ENCODE measurements at places on chromosomes 11 and 22.

DNA sequence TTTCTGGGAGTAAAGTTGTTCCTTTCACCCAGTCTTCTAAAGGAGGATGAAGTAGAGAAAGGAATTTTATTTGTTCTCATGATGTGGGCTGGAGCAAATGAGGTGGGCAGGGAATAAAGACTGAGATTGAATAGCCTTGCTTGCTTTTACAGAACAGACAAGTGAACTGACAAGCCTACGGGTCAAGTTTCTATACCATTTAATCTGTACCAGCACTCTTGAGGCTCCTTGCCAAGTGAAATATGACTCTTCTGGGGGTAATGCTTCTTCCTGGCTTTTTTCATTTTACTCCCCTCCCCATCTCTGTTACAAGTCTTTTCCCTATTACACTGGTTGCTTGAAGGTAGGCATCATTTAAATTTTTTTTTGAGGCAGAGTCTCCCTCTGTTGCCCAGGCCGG lies 54.8 kb downstream of the CSTPP1 start:
- no peak for DNase-seq

- DNase-seq: no peak
These were observed 403.4 kb upstream of the B3GAT1 start for GRCh38 chr11:134815404-134815803.

- no peak for DNase-seq
These were observed at the start of gene RTN4RL2 for GRCh38 chr11:57460022-57460757. RTN4RL2 (plus strand) TSS chr11:57460528; CDS start chr11:57460866, 338 bp downstream.

- DNase-seq: no peak
These were observed 108.2 kb upstream of the CRYBB3 start for GRCh38 chr22:25091458-25091857.

DNA sequence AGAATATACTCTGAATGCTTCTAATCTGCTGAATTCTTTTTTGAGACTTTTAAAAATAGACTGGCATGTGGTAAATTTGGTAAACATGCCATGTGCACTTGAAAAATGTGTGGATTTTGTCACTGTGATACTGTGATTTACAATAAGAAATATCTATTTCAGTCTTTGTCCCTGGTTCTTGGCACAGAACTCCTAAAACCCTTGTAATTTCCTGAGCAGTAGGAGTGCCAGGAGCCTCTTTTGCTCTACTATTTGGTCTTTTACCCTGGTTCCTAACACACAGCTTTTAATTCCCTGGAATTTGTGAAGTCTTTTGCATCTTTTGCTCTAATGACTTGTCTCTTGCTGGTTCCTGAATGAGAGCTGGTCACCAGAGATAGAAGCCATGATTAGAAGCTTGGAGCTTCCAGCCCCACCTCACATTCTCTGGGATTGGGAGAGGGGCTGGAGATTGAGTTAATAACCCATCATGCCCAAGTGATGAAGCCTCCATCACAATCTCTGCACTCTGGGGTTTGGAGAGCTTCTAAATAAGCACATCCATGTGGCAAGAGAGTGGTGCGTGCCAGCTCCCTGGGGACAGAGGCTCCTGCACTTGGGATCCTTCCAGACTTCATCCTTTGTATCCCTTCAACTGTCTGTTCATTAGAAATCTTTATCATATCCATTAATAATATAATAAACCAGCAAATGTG lies 27.2 kb upstream of the SYT13 start:
- no peak for DNase-seq

- DNase-seq: no peak
These were observed 300.1 kb upstream of the NCAM1 start for GRCh38 chr11:112661146-112661545.

DNA sequence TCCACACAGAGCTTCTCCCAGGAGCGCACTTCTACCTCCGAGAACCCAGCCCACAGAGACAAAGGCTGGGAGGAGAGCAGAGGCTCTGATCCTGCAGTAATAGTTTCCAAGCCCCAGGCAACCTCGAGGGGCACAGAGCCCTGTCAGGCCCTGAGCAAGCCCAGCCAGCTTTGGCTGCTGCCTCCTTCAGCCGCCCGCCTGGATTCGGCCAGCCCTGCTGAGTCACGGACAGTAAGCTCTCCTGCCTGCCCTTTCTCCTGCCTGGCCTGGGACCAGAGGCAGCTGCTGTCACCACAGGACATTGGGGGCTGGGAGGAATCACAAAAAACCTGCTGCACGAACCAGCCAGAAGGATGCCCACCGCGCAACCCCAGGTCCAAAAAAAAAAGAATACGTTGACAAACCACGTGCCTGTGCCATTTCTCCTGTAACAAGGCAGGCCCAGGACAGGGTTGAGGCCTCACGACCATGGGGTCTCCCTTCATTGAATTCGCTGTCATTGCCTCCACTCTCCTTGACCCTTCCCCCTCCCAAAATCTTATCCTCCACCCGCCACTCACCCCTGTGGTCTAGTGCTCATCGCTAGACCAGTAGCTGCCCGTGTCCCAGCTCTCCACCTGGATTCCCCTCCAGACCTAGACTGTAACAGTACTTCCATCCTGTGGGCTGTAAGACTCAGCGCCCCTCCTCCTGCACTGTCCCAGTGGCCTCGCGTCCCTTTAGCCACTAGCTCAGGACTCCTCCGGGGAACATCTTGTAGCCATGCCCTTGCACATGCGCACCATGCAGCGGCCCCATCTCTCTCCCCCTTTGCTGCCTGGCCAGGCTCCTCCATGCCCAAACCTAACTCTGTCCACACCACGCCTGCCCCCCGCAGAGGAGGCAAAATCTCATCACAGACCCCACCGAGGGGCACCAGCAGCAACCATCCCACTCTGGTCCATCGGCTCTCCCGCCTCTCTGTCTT lies 7.4 kb upstream of the SLC22A12 start:
- no peak for DNase-seq

GRCh38 chr11:76805206-76805913 lies 22.2 kb downstream of the TSKU start:
- no peak for DNase-seq

GRCh38 chr11:126229858-126230540 lies 18.4 kb downstream of the FAM118B start:
- no peak for DNase-seq

DNA sequence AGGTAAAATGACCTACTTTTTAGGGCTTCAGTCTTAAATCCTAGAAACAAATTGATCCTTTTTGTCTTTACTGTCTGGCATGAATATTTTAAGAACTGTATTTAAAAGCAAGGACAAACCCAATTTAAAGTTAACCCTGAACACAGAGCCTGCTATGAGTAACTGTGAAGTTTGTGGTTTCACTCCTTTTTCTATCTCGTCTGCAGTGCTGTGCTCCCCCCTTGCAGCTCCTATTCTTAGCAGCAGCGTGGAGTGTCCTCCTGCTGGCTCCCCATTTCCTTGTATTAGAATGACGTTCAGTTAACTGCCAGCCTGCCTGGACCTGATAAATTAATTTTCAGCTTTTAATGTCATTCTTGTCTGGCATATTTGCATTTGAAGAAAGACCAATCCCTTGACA lies 40.0 kb upstream of the LRRC4C start:
- DNase-seq: no peak

DNA sequence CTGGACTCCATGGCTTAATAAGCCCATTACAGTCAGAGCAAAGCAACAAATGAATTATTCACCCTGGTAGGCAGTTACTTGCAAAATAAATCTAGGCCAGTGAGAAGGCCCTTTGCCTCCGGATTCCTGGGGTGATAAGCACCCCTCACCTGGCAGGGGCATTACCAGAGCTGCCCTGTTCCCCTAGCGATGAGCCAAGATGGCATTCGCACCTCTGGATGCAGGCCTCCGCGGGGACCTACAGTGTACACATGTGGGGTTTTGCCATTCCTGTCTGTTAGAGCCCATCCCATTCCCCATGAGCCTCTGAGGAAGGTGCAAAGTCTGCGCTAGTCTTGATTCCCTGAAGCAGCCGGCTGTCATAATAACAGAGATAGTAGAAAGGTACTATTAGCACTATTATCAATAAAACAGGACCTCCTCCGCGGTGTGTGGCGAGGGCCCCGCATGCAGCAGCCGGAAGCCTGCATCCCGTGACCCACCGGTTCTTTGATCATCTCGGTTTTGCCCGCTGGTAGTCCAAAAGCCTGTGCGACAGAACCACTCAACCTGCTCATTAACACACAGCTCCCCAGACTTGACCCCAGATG lies 344.3 kb downstream of the BRD1 start:
- DNase-seq: no peak

- no peak for DNase-seq
These were observed 1.2 kb downstream of the PRG3 start for GRCh38 chr11:57379732-57380131.

GRCh38 chr11:77183431-77183984 lies 55.5 kb downstream of the MYO7A start:
- no peak for DNase-seq

- no peak for DNase-seq
These were observed 137.0 kb downstream of the ATG16L2 start for GRCh38 chr11:72951193-72951592.

DNA sequence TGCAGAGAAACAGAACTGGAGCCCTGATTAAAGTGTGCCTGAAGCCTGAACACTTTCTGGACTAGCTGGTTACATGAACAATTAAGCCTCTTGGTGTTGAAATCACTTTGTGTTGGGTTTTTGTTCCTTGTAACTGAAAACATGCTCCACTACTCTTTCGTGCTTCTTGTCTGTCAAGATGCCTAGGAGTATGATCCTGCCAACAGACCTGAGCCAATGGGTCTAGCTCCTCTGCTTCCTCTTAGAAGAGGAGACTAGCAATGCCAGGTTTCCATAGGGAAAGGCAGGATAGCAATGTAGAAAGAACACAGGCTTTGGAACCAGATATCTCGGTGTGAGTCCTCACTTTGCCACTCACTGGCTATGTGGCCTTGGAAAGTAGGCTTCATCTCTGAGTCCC lies 40.3 kb downstream of the IRAG1 start:
- DNase-seq: no peak

DNA sequence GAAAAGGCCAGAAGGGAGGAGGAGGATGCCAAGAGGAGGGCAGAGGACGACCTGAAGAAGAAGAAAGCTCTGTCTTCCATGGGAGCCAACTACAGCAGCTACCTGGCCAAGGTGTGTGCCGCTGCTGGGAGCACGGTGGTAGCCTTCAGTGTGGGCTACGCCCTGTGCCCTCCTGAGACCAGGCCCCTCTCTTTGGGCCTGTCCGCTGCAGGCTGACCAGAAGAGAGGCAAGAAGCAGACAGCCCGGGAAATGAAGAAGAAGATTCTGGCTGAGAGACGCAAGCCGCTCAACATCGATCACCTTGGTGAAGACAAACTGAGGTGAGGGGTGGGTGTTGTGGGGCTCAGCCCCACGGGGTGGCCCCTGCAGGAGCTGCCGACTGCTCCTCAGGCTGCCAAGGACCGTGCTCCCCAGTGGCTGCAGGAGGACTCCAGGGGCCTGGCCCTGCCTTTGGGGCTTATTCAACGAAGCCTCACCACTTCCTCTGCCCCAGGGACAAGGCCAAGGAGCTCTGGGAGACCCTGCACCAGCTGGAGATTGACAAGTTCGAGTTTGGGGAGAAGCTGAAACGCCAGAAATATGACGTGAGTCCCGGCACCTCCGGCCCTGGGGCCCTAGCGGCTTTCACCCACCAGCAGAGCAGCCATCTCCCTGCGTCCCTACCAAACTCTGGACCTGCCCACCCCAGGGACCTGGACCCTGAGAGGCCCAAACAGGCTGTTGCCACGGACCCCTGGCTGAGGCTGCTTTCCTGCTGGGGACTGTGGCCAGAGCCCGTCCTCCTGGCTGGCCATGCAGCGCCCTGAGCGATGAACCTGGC lies 12.6 kb upstream of the MRPL23 start:
- no peak for DNase-seq

GRCh38 chr11:27193434-27194225 lies 153.0 kb downstream of the BBOX1 start:
- no peak for DNase-seq

DNA sequence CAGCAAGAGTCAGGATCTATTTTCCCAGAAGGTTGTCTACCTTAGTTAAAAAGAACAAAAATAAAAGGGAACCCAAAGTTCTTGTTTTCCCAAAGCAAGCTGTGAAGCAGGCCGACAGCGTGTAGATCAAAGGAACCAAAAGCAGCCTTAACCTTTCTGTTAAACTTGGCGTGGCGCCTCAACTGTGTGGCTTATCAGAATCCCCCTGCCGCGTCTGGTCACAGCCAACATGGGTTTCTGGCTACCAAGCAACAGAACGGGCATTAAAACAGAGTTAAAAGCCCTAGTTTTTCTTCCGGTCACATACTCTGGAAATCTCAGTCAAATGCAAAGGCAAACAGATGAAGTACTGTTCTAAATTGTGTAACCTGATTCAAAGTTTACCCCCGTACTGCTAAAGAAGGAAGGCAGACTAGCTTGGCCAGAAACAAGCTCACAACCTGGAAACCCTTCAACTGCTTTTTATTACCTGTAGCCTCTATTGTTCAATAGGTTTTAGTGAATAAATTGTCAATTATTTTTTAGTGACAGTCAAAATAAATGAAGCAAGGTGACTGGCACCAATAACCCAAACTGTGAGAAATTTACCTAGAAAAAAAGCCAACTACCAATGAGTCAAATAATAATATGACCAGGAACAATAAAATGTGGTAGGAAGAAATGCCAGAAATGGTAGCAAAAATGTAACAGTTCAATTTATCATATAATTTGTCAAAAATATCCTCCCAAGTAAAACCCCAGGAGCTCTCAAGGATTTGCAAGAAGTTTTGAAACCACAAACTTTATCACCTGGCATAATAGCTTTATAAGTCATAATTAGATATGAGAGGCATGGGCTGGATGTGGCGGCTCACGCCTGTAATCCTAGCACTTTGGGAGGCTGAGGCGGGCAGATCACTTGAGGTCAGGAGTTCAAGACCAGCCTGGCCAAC lies 21.4 kb downstream of the CHKA start:
- DNase-seq: no peak

DNA sequence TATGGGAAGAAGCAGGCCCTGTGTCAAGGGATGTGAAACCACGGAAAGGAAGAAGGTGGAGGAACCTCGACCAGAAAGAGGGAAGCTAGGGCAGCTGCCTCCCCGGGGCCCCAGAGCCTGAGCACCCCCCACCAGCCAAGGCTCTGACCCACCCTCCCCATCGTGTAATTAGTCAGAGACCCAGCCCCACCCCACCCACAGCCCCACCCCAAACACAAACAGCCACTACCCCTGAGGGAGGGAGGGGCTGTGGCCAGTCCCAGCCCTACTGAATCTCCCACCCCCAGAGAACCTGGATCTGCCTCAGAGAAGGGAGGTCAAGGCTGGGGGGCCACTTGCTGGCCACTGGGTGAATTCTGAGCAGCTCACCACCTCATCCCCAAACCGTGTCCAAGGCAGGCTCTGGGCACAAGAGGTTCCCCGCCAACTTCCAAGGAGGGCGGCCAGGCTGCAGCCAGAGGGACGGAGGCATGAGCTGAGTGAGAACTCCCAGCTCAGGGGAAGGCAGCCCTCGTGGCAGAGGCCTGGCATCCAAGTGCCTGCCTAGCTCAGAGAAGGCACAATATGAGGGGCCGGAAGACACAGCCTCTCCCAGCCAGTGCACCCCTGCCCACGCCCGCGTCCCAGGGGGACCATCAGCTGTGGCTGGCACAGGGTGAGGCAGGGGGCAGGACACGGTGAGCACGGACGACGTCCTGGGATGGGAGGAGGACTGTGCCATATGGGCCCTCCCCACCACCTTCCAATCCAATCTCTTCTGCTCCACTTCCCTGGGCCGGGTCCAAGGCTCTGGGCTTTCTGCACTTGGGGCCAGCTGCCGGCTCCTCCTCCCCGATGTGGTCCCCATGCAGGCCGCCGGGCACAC lies 2.7 kb downstream of the PLXNB2 start:
- no peak for DNase-seq

- no peak for DNase-seq
These were observed 21.5 kb upstream of the CAT start for GRCh38 chr11:34417202-34417601.

Measured in SHP77 treated with DMSO at 0.1 percent for 48 hours (cell line).